ENCODE measurements at places on chromosomes 2 and 18.

GRCh38 chr2:11571170-11571569 lies 37.3 kb downstream of the GREB1 start:
- no peak for DNase-seq

GRCh38 chr18:48165111-48165866 lies 234.8 kb upstream of the SMAD2 start:
- no peak for DNase-seq

- no peak for DNase-seq
These were observed 4.1 kb downstream of the ESPNL start for GRCh38 chr2:238104226-238104690.

DNA sequence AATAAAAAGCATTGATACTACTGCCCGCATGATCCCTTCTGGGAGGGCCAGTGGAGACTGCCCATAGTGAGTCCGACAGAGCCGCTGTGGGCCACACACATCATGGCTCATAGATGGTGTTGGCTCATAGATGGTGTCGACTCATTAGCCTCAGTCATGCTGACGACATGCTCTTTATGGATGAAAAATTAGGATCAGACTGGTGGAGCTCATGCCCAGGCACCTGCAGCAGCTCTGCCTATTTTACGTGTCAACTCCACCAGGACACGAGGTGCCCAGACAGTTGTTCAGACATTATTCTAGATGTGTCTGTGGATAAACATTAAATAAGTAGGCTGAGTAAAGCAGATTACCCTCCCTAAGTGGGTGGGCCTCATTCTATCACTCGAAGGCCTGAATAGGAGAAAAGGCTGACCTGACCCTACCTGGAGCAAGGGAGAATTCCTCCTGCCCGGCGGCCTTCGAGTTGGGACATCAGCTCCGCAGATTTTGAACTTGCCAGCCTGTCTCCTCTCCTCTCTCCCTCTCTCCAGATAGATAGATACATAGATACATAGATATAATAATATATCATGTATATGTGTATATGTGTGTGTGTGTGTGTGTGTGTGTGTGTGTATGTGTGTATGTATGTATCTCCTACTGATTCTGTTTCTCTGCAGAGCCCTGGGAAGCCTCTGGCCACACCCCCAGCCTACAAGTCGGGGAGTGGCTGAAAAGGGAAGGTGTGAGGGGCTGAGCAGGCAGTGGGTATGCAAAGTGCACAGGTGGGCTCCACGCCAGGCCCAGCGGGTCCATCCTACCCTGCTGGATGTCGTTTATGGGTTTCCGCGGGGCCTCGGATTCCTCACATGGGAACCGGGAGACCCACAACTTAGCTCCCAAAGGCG lies 13.6 kb upstream of the TEX51 start:
- DNase-seq = no peak

DNA sequence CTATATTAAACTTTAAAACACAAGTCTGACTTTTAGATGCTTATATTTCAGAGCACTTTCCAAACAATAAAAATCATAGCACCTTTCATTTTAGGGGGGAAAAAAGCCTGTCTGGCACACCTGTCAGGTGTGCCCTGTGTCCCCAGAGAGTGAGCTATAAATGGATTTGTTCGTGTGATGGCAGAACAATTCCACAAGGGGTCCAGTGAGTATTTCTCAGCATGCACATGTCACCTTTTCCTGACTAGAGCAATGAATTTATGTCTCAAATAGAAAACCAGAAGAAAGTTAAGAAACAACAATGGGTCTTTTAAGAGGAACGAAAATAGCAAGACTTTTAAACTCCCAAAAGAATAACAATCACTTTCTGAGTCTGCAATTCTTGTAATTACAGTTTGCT lies 55.9 kb downstream of the ACVR1C start:
- no peak for DNase-seq

DNA sequence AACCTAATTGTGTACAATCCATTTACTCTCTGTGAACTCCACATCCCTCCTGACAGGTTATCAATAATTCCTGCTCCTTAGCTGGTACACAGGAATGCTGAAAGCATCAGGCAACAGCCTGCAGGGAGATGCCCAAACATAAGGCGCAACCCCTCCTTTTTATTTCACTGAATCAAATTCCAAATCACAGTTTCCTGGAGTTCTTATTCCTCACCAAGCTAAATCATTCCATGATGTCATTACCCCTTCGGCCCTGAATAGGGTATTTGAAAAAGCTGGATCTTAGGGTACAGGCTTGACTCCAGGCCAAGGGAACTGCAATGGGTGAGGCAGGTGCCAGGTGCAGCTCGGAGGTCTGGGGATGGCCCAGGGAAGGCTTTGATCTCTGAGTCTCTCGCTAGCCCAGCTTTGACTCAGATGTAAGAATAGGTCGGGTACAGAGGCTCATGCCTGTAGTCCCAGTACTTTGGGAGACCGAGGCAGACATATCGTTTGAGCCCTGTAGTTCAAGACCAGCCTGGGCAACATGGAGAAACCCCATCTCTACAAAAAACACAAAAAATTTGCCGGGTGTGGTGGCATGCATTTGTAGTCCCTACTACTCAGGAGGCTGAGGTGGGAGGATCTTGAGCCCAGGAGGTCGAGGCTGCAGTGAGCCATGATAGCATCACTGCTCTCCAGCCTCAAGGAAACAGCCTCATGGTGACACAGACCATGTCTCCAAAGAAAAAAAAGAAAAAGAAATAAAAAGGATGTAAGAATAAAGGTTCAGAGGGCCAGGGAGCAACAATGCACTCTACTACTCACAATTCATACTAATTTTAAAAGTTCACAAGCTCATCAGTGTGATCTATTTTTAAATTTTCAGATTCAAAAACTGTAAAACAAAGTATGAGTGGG lies 6.8 kb downstream of the FHL2 start:
- DNase-seq = no peak

DNA sequence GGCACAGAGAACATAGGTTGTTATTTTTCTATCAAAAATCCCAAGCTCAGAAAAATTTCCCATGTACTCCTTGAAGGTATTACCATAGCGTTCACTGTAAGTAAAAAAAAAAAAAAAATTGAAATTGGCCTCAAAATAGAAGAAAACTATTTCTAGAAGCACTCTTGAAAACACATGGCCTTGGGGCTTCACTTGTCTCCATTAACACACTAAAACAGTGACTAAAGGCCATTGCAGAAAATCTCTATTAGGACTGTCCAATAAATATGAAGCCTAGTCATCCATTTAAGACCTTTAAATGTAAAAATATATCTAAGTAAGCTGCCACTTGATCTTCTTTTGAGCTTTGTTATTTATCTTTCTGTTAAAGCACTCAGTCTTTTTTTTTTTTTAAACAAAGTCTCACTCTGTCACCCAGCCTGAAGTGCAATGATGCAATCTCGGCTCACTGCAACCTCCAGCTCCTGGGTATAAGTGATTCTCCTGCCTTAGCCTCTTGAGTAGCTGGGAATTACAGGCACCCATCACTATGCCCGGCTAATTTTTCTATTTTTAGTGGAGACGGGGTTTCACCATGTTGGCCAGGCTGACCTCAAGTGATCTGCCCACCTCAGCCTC lies 35.8 kb downstream of the CCDC68 start:
- DNase-seq = no peak

DNA sequence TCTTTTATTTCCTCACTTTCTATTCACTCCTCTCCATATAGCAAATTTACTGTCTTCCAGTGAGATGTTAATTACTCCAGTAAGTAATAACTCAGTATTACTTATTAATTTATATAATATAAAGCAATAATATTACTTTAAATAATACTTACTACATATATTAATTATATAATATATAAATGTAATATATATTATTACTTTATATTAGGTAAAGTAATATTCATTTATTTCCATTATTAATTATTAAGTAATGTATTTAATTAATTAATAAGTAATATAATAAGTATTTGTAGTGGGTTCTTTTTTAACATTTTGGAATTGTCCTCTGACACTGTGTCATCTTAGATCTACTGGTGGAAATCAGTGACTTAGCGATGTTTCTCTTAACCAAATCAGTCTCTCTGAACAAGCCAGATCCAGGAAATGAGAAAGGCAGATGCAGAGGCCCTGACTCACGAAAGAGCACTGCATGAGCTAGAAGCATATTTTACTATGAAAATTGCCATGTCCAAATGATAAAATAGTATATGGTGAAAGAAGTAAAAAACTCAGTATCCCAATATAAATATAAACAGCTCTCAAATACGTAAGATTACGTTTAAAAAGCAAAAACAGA lies 115.9 kb downstream of the DSEL start:
- DNase-seq = no peak

DNA sequence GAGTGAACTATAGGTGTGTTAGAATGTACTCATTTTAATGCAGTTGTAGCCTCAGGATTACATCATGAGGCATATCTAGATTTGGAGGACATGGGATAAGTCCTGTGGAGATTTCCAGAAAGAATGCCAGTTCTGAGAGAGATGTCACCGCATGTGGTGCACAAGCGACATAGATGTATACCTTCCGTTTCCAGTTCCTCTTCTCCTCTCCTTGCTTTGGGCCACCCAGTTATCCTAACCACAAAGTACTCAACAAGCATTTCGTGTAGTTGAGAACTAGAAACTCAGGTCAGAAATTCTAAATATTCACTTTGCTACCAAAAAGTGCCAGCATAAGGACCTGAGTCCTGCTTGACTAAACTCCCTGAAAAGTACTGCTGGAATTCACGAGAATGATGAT lies 66.5 kb downstream of the KCTD18 start:
- DNase-seq = no peak

DNA sequence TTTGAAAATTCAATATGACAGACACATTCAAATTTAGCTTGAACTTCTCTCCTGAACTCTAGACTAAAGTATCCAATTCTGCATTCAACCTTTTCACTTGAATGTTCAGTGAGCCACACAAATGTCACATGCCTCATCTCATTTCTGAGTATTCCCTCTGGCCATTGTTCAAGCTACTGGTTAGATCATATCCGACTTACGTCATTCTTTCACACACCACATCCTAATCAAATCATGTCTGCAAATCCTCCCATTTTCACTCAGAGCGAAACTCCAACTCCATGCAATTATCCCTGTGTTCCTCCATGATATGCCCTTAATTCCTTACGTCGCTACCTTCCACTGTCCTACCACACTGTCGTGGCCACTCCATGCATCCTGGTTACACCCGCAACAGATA lies 425.1 kb downstream of the CBLN2 start:
- DNase-seq = no peak

- DNase-seq = no peak
These were observed 24.6 kb downstream of the INSIG2 start for GRCh38 chr2:118112771-118113334.

DNA sequence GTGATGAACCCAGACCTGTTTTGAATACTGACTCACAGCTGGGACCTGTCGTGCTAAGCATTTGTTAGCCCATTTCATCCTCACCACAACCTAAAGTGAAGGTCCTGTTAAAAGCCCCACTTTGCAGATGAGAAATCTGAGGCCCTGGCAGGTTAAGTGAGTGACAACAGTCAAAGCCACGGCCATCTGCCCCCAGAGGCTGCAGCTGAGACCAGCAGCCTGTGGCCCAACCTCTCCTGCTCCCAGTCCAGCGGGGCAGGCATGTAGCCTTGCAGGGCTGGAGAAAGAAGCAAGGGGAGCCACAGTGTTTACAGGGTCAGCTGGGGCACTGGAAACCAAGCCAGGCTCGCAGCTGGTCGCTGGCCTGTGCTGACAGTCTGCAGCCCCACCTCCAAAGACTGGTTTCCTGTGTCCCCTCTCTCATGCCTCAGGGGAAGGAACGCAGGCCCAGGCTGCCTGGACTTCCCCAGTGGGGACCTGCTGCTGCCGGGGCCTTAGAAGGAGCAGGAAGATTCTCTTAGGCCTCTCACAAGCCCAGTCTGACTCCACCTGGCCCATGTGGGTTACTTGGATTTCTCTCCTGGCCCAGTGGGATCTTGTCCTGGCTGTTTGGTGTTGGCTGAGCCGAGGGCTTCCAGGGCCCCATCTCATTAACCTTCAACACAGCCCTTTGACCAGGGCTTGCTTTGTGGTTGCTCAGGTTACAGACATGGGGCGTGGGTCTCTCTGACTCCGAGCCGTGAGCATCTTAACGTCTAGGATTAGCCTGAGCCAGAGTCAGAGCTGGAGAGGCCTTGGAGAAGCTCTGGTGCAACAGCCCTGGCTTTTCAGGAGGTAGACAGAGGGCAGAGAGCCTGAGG lies 1.7 kb downstream of the INPP5D start:
- DNase-seq = no peak

GRCh38 chr2:224027070-224027469 lies 12.0 kb downstream of the SERPINE2 start:
- DNase-seq = no peak

DNA sequence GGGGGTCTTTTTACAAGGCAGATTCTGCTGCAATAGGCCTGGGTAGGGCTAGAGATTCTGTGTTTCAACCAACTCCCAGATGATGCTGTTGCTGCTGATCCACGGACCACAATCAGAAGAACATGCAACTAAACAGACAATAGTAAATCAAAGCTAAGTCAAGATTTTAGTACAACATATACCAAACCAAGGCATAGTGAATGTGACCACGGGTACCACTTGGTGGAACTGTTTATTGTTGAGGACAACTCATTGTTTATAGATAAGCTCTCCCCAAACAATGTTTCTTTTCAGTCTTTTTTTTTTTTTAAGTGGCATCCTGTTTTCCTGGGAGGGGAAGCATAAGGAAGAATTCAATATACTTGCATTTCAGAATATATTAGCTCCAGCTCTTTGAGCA lies 36.0 kb upstream of the DARS1 start:
- DNase-seq = no peak

- no peak for DNase-seq
These were observed 37.1 kb downstream of the BCL2L11 start for GRCh38 chr2:111157798-111158197.

DNA sequence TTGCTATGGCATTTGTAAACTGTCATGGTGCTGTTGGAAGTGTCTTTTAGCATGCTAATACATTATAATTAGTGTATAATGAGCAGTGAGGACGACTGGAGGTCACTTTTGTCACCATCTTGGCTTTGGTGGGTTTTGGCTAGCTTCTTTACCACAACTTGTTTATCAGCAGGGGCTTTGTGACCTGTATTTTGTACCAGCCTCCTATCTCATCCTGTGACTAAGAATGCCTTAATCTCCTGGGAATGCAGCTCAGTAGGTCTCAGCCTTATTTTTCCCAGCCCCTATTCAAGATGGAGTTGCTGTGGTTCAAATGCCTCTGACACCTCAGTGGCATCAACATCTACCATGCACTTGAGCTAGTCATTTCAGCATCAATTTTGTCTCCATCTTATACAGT lies 29.7 kb downstream of the LYPD6 start:
- no peak for DNase-seq

DNA sequence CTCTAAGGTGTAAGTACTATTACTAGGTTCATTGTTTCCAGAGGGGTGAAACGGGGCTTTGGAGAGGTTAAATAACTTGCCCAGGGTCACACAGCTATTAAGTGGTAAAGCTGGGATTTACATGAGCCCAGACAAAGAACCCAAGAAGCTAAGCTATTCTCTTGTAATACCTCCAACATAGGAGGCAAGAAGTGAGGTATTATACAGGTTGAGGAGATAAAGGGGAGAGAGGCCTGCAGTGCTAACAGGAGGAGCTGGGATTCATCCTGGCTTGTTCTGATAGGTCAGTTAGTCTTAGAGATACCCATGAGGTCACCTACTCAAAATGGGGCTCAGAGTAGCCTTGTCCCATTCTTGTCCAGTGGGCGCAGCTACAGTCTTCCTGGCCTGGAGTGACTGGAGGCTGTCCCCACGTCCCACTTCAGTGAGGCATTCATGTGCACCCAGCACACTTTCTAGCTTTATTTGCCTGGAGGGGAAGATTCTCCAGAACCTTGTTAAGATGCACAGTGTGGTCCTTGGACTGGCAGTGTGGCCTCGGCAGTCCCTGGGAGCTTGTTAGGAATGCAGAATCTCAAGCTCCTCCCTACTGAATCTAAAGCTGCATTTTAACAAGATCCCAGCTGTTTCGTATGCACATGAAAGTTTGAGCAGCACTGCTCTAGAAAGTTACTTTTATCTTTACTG lies 63.5 kb downstream of the MEIS1 start:
- DNase-seq = no peak
